Nephron progenitor cell (in vitro differentiated cells): ENCODE measurements at places on chromosomes 13 and 19.

GRCh38 chr19:19149435-19149834, 11.2 kb upstream of the TMEM161A start:
- DNase-seq: no peak

DNA sequence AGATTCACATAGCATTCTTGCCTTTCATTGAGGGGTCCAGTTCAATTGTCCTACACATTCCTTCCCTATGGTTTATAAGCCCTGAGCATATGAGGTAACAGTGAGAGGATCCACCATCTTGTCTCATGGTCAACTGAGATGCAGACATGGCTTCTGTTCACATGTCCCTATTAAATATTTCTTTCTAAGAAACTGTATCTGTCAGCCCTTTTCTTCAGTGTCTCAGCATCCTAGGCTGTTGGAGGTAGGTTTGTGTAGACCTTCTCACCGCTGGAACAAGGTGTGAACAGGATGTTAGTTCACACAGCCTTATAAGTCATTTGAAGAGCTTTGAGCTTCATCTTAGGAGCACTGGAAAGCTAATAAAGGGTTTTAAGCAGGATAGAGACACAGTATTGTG, 110.3 kb upstream of the EDNRB start:
- no peak for DNase-seq

DNA sequence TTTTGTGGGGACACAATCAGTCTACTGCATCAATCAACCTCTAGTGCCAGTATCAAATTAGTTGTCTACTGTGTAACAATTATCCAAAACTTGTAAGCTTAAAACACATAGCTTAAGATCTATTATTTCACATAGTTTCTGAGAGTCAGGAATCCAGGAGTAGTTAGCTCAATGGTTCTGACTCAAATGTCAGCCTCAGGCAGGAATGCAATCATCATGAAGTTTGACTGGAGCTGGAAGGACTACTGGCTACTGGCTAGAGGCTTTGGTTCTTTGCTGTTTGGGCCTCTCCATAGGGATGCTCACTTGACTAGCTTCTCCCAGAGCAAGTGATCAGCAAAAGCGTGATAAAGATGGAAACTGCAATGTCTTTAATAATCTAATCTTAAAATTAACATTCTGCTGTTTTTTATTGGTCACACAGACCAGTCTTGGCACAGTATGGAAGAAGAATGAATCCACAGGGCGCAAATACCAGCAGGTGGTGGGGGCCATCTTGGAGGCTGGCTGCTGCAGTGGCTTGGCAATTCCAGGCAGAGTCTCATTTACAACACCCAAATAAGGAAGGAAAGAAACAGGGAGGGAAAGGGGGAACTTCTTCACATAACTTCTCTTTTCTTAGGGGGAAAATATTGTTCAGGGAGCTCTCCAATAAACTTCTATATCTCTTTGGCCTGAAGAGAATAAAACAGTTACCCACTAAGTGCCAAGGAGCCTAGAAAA, 15.7 kb downstream of the CAB39L start:
- DNase-seq: no peak

DNA sequence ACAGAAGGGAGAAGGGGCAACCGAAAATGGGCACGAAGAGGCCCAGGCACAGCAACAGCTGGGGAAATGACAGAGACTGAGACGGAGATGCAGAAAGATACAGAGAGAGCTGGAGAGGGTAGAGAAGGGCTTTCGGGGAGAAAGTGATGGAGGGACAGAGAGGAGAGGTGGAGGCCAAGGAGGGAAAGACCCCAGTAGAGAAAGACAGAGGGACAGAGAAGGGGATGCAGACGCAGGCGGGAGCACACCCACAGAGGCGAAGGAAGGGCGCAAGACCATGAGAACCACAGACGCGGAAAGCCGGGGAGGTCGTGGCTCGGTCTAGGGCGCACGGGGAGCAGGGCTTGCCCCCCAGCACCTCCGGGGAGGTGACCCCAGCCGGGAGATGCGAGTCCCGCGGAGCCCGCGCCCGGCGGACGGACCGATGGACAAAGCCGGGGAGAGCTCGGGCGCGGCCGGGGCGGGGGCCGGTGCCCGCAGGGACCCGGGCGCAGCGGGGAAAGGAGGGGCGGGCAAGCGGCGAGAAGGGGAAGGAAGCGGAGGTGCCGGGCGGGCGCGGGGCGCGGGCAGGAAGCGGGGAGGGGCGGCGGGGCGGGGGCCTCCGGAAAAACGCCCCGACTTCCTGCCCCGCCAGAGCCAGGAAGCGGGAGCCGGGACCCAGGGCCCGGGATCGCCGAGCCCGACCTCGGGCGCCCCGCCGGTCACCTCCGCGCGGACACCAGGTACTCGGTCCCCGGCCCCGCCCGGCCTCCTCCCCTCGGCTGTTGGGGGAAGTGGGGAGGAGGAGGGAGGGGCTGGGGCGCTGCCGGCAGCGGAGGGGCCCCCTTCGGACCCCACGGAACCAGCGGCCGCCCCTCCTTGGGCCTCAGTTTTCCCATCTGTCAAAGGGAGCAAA, at the start of gene ARHGEF1:
Gene ARHGEF1, plus strand, starts transcription at position 617 of the 895 bp plus-strand sequence. CDS start 4,899 bp downstream, outside the sequence.
- peak; percentile 63 for DNase-seq

DNA sequence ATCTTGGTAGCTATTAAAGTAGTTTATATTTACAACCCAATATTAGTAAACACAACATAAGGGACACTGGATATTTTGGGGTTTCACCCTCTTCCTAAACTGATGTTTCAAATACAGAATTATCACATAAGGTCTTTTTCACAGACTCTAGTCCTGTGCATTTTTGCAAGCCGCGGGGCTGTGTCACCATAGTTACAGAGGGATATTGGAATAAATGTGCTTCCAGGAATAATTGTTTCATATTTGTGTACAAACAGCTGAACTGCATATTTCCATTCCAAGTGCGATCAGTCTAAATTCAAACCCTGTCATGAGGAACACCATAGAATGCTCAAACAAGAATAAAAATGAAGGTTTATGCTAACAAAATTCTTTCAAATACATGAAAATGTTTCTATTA, 762.5 kb upstream of the ARGLU1 start:
- no peak for DNase-seq

- DNase-seq: no peak
These were observed 21.6 kb upstream of the NAA16 start for GRCh38 chr13:41289463-41289881.

- DNase-seq: no peak
These were observed 9.5 kb downstream of the GAS6 start for GRCh38 chr13:113854238-113855011.
